ENCODE measurements at places on chromosomes 2 and 18.

DNA sequence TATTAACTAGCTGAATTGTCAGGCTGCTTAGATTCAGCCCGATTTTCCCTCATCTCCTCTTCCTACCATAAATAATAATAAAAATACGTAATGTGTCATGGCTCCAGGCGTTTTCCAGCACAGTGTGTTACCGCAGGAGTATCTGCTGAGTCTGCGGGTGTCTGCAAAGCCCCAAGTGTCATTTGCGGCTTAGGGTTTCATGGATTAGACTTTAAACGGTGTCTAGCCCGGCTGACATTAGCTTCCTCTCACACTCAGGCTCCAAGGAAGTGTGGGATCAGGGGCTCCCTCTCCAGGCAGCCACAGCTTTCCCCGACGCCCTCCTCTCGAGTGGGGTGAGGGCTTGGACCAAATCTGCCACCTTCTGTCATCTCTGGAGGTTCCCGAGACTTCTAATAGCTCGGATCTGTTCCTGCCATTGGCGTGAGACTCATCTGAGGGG lies 14.1 kb upstream of the HOXD1 start:
- DNase-seq: no peak

DNA sequence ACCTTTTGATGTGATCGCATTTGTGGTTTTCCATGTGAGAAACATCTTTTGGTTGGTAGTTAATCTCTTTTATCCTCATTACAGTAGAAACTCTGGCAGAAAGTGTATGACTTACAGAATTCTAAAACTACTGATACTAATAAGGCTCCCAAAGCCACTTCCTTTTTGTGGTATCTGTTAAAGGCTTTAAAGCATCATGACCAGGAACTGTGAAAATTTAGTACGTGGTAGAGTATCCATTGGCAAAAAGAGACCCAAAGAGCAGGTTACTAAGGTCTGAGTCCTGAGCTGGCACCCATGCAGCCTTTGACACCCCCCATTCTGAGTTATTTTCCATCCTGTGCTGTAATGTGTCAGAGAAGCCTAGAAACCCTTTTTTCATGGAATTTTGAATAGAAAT lies 94.5 kb downstream of the DPP4 start:
- no peak for DNase-seq

DNA sequence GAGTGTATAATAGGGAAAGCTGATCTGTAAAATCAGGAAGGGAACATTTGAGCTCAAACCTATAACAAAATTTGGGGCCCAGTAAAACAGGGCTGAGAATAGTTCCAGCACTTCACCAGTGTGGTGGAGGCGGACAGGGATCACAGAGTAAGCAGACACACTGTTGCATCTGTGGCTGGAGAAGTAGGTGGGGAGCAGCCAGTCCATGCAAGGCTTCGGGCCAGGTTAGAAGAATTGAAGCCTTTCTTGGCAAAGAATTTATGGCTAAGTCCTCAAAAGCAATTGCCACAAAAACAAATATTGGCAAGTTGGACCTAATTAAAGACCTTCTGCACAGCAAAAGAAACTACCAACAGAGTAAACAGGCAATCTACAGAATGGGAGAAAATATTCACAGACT lies 93.8 kb upstream of the ZBTB14 start:
- no peak for DNase-seq

- no peak for DNase-seq
Measured at GRCh38 chr2:32189011-32189410, 23.3 kb downstream of the SLC30A6 start.

DNA sequence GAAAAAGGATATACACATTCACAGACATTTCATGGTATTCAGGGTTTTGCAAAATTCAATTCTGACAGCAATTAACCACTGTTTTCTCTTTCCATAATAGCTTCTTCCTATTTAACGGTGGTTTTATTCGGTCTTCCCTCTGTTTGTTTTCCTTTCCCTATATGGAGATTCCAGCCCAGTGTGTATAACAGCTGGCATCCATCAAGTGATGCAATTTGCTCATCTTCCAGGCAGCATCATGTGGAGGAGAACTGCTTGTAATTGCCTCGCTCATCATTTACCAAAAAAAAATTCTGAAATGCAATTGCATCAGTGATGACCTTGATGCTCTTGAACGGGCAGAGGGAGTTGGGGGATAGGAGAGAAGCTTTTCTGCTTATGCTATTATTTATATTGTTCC lies 165.9 kb upstream of the PGAP1 start:
- DNase-seq: no peak

DNA sequence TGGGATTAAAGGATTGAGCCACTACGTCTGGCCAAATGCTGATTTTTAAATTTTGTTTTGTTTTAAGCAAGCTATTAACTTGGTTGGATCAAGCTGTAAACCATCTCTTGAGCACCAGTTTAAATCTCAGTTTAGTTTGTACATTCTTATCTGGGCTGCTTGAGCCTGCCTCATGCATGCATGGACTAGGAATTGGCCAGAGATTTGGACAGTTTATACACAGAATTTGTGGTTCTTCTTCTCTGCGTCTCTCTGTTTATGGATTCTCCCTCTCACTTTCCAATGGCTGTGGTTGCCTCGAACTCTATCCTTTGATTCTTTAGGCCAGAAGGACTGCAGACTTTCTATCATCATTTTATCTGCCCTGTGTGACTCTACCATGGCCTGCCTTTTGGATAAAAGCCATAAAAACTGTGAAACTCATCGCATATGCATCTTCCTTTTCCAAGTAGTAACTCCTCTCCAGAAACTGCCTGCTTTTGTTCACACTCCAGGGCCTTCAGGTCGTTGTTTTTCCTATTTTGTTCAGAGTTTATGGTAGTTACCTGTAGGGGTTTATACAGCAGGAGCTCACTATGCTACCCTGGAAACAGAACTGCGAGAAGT lies 32.5 kb upstream of the PLB1 start:
- no peak for DNase-seq

DNA sequence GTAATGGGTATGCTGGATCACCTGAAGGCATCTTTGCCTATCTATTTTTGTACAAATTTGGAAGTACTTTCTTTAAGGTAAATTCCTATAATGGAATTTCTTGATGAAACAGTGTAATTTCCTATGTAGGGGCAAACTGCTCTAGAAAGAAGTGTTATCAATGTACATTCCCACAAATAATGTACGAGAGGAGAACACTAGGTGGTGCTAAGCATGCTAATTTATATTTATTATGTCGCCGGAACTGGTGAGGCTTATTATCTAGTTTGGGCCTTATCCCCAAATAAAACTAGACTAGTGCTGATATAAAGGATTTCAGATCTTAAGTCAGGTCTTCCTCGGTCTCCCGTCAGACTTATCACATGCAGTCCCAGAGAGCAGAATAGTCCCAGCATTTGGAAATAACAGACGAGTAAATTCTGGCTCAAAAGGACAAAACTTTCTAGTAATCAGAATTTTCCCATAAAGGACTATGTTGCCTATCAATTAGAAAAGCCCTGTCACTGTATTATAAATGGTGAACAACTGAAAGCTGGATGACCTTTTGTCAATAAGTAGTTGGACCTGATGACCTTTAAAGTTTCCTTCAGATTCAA lies 86.9 kb upstream of the RBBP8 start:
- DNase-seq: peak; percentile 19

DNA sequence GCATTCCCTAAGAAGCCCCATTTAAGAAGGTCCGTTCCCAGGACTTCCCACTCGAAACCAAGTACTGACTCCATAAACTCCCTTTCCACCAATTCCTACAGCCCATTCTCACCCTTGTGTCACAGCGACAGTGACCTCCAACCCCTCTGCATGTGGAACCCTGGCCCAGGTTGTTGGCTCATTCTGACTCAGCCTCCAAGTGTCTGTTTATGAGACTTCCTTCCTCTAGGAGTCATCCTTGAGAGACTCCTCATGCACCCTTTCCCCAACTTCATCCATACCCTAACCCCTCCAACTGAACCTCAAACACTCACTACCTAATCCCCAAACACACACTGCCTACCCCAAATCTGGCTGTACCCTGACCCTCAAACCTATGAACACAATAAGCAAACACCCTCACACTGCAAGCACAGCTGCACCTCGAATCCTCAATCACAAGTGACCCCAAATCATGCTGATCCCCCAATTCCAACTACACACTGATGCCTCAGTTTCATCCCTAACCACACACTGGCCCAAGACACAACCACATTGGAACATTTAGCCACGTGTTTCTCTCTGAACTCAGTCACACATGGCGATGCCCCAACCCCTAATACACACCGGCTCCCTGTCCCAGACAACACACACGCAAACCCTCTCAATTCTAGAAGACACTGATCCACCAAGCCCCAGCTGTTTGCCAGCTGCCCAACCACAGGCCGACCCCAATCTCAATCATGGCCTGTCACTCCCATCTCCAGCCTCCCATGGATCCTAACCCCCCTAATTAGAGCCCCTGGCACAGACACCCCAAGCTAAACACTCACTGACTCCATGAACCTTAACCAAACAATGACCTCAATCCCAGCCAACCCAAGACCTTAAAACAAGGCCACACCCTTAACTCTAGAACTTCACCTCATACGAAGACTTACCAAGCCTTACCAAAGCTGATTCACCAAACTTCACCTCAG lies 219.6 kb downstream of the CYP26B1 start:
- no peak for DNase-seq

GRCh38 chr2:241775223-241776177 lies 1.1 kb upstream of the GAL3ST2 start:
- DNase-seq: no peak

- no peak for DNase-seq
Measured at GRCh38 chr2:77232909-77233425, 289.2 kb downstream of the LRRTM4 start.

DNA sequence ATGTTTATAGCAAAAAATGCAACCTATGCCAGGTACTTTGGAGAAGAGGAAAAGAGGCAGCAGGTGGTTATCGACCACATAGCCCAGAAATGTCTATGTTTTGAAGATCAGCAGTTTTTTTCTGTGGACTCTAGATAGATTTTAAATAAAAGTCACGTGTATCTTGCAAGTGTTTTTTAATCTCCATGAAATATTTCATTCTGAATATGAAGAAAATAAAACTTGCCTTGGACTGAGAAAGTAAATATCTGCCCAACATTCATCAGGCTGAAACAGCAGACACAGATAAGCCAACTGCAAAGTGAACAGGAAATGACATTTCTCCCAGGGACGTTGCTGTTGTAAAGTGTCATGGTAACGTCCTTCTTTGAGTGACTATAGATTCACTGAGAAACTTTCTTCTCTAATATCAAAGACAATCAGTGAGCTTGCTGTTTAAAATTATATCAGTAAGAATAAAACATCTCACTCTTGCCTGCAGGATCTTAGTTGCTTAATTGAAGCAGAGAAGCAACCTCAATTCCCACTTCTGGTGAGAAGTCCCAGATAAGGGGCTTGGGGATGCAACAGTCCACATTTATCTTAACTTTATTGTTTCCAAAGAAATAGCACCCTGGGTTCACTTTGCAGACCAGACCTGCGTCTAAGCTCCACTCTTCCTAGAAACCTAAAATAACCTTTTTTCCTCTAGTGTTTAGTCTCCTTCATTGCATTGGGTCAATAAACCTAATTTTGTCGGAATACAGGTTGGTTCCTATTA lies 6.3 kb downstream of the MYOM1 start:
- DNase-seq: no peak

GRCh38 chr2:30710016-30710415 lies 97.2 kb downstream of the CAPN13 start:
- DNase-seq: no peak

DNA sequence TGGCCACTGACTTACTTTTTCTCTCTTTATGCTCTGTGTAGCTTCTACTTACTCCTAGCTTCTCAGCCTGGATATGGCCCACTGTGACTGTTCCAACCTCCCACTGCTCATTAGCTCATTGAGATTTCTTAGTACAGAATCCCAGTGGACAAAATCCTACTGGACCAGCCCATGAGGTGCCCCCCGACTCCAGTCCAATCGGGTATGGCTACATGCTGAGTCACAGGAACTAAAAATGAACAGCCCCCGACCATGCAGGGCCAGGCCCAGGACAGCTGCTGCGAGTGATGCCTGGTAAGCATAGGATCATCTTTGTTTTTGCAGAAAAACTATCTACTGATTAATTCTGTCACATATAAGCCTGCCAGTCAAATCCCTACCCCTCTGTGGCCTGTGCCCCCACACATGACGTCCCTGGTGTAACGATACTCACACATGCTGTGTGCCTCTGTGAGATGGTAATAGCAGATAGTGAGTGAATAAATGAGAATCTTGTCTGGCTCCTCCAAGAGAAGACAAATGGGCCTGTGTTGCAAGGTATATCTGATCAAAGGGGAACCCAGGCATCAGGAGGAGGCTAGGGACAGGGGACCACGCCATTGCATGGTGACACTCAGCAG lies 85.9 kb upstream of the KLF7 start:
- no peak for DNase-seq

Measured in cerebellar cortex (tissue), 1 donor.